CD4-positive, alpha-beta T cell treated with Interleukin-4 for 4 hours (primary cell): ENCODE measurements at places on chromosomes 11 and 22.
A peak's percentile ranks its signal among the peaks of the same experiment; 100 is the strongest.

DNA sequence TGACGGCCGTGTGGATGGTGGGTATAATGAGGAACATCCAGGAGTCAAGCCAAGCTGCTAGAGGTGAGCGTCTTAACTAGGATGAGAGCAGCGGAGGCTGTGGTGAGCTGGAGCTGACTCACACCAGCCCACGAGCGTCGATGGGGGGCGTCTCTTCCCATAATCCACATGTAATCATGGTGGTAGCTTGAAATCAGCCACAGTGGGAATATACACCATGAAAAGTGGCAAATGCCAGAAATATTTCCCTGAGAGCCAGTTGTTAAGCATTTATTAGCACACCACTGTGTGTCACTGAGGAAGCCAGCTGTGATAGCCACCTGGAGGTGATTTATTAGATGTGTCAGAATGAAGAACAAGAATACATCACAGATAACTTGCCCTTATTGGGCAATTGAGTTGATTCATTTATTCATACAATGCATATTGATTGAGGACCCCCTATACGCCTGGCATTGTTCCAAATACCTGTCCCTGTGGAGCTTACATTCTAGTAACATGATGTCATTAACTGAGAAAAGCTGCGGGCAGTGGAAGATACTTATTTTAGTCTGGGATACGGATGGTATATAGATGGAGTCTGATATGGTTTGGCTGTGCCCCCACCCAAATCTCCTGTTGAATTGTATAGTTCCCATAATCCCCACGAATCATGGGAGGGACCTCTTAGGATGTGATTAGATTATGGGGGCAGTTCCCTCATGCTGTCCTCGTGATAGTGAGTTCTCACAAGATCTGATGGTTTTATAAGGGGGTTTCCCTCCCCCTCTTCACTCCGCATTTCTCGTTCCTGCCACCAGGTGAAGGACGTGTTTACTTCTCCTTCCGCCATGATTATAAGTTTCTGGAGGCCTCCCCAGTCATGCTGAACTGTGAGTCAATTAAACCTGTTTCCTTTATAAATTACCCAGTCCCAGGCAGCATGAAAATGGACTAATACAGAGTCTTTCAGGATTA is 473.4 kb downstream of the METTL15 start:
- no peak for DNase-seq

GRCh38 chr11:75668451-75669297 is at the start of gene MAP6:
MAP6 (minus strand) TSS chr11:75669038; CDS start chr11:75668369, 669 bp downstream.
- DNase-seq: no peak

GRCh38 chr11:17528181-17528691 is 16.0 kb downstream of the USH1C start:
- DNase-seq: peak; percentile 18

GRCh38 chr11:46119352-46120216 is 1.7 kb downstream of the PHF21A start:
- DNase-seq: peak; percentile 86

DNA sequence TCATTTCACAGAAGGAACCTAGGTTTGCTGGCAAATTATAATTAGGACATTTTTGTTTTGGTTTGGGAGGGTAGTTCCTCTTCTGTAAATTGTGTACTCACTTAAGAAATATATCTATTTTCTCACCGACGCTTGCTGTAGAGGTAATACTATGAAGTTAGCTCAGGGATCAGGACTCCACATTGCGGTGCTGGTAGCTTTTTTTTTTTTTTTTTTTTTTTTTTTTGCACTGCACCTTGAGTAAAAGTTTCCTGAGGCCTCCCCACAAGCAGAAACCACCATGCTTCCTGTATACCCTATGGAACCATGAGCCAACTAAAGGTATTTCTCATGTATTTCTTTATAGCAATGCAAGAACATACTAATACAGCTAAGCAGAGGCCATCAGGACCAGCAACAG is 14.7 kb downstream of the UBTFL1 start:
- no peak for DNase-seq

DNA sequence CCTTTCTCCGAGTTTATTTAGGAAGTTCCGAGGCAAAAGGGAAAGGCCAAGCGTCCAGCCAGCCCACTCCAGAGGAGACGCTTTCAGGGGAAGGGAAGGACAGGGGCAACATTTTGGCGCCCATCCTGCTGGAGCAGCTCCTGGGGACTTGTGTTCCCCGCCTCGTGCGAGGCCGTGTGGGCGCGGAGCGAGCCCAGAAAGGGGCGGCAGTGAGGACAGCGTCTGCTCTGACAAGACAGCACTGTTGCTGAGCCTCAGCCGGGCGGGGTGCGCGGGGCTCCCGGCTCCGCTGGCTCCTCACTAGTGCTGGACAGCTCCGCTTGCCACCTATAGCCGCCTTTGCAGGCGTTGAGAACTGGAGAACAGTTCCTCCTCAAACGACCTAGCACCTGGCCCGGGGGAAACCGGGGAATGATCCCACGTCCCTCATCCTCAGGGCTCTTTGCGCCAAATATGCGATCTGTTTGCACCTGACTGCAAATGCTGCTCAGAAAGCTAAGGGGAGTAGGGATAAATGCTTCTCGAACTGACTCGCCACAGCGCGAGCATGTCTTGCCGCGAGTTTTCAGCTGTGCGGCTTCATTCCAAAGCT is 722 bp upstream of the GUCY1A2 start:
- DNase-seq: no peak

- no peak for DNase-seq
Measured at GRCh38 chr11:2211113-2211971, 39.7 kb upstream of the TH start.

DNA sequence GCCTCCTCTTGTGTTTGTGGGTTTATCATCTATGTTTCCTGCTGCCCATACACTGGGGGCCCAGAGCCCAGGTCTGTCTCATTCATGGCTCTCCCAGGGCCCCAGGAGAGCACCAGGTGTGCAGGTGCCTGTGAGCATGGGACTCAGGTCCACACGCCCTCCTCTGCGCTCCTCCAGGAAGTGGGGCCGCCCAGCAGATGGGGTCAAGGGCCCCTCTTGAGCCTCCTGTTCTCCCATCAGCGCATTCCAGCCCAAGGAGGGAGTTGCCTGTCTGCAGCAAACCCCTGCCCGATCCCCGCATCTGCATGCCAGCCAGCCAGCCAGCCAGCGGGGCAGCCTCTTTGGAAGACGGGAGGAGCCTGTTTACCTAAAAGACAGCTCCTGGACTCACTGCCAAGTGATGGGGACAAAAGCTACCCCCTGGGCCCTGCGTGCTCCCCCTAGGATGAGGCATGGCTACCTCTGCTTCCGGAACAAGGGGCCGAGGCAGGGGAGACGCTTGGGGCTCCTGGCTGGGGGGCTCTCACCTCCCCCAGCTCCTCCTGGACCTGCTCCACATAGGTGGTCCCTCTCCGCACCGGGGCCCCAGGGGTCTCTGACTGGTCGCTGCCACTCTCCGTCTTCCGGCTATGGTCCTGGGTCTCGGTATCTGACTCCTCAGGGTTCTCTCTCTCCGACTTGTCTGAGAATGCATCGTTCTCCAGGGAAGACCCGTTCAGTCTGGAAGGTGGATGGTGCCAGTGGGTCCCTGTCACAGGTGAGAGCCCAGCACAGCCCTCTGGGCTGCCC is 49.7 kb upstream of the CARS1 start:
- DNase-seq: no peak

DNA sequence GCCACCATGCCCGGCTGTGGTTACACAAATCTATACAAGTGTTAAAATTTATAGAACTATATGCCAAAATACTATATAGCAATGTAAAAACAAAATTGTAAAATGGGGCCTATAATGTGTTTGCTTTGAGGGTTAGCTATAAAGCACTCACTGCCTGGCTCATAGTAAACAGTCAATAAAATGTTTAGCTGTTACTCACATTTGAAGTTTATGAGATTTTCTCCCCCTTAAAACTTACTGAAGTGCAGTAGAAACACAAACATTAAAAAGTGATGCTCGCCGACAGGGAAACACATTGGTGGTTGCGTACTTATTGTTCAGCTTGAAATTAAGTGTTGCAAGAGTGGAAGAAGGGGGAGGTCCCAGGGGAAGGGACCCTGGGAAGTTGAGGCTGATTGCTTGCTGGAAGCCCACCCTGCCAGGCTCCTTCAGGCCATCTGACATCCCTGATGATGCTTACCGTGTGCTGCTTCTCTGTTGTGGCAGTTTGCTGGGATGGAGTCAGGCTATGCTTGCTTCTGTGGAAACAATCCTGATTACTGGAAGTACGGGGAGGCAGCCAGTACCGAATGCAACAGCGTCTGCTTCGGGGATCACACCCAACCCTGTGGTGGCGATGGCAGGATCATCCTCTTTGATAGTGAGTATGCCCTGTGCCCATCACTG is 52.1 kb downstream of the KREMEN1 start:
- no peak for DNase-seq

DNA sequence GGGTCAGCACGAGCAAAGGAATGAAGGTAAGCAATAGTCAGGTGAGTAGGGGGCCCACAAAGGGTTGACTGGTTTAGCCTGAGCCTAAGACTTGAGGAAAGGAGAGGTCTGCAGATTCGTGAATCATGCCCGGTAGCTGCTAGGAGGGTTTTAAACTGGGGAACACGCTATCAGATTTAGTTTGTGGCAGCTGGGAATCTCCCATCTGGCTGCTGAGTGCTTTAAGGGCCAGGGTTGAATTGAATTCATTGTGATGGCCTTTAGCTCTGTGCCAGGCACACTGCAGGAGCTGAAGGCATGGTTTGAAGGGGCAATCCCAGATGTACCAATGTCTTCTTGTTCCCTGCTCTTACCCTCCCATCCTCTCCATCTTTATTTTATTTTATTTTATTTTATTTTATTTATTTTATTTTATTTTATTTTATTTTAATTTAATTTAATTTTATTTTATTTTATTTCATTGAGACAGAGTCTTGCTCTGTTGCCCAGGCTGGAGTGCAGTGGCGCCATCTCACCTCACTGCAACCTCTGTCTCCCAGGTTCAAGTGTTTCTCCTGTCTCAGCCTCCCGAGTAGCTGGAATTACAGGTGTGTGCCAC is 1.9 kb upstream of the NECTIN1 start:
- DNase-seq: no peak

DNA sequence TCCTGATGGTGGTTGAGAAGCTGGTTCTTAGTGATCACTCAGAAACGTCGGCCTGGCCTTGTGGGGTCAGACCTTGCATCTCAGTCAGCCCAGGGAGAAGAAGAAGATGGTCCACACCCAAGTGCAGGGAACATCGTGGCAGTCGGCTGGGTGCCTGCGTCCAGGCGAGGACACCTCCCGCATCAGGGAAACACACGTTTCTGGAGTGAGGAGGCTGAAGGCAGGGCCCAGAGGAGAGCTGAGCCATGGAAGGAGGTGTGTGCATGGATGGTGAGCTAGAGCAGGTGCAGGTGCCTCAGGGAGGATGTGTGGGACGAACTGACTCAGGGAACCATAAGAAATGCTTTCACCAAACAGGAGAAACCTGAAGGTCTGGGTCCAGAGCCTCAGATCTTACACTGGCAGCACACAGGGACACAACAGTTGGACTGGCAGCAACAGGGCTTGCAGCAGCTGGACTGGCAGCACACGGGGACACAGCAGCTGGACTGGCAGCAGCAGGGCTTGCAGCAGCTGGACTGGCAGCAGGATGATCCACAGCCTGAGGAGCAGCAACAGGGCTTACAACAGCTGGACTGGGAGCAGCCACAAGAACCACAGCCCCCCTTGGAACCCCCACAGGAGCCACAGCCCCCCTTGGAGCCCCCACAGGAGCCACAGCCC is 632 bp downstream of the KRTAP5-2 start:
- no peak for DNase-seq

DNA sequence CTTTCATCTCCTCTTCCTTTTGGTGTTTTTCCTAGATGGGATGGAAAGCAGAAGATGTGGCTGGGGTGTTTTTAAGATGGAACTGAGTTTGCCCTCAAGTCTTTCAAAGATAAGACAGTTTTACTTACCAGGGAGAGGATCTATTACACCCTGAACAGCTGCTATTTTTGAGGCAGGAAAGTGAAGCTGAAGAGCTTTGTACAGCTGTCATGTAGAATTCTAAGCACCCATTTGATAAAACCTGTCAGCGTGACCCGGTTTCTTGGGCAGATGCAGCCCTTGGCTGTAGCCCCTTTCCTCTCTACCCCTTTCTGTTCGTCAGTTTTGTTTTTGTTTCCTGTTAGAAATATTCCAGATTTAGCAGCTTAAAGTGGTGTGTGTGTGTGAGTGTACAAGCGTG is 35.2 kb downstream of the FAT3 start:
- DNase-seq: no peak

DNA sequence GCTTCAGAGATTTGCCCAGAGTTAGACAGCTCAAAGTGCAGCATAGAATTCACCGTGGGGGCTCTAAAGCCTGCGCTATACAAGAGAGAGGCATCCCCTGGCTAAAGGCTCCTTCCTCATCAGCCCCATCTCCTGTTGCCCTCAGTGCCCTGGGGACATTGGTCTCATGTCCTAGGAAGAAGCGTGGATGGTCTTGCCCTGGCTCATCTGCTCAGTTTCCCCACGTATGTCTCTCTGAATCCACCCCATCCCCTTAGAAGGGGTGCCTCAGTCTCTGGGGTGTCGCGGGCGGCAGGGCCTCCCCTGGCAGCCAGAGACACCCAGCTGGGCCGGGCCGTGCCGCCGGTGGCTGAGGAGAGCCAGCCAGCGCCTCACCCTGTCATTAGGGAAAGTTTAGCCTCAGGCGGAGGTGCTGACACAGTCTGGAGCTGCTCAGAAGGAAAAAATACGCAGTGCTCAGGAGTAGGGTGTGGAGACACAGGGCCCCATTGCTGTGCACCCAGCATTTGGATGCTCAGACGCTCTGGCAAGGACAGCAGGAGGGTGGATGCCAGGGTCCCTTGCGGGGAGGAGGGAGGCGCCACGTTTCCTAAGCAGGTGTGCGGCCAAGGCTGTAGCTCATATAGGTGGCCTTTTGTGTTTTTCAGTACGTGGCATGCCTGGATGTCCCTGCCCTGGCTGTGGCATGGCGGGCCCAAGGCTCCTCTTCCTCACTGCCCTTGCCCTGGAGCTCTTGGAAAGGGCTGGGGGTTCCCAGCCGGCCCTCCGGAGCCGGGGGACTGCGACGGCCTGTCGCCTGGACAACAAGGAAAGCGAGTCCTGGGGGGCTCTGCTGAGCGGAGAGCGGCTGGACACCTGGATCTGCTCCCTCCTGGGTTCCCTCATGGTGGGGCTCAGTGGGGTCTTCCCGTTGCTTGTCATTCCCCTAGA is 1.3 kb downstream of the SLC39A13 start:
- DNase-seq: no peak
